ENCODE measurements at places on chromosomes 16 and 17. TPM values are rescaled to one million over a fixed set of nuclear protein-coding genes. Genes with fewer than 3 reads are reported as not detected.

The ABCC3 gene
- 0.10 TPM for total RNA-seq

The ZFPM1 gene
- total RNA-seq, result 10.8 TPM

The OR3A3 gene
- total RNA-seq, result not detected

The RSKR gene
- 27.3 TPM for total RNA-seq

The GAST gene
- not detected for total RNA-seq

The IGF2BP1 gene
- not detected for total RNA-seq

The CARHSP1 gene
- 61.2 TPM for total RNA-seq

The BLTP2 gene
- total RNA-seq, result 149 TPM

The BAIAP3 gene
- 3.0 TPM for total RNA-seq

The KRT9 gene
- total RNA-seq, result not detected

The CLDN9 gene
- total RNA-seq, result not detected

The LRRC75A gene
- 8.9 TPM for total RNA-seq

The RNF222 gene
- 0.19 TPM for total RNA-seq

Measured in naive thymus-derived CD8-positive, alpha-beta T cell (primary cell).